ENCODE measurements at places on chromosomes 7 and 10.
A peak's percentile ranks its signal among the peaks of the same experiment; 100 is the strongest.

DNA sequence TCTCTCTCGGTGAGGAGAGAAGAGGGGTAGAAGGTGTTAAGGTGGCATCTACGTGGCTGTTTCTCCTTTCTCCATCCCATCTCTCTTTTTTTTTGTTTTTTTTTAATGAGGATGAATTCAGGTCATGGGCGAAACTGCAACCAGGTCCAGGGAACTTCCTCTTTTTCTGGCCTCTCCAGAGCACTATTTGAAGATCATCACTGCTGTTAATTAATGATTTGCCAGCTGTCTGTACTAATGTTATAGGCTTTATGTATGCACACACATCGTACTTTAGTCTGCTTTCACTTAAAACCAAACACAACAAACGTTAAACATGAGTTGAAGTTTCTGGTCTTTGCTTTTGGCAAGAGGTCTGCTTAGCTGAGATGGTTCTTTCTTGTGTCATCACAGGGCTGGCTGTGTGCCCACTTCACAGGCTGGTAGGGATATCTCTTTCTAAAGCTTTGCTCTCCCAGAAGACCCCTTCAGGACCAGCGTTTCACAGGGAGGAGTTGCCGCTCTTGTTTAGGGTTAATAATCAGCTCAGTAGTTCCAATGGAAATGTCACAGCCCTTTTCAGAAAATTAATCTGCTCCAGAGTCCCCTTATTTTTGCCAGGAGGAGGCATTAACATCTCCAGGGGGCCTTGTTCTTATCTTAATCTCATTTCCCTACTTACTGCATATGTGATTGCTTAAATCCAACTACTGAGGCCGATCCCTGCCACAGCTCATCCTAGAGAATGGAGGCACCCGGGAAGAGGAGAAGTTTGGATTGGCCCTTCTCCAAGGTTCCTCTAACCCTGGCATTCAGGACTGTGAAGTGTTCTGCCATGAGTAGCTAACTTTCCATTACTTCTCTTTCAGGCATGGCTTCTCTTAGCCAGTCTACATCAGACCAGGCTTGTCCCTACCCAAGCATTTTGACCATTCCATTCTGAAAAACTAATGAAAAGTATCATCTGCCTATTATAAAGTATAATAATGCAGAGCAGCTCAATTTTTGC is 273.9 kb upstream of the NFE2L3 start:
- DNase-seq, result no peak

DNA sequence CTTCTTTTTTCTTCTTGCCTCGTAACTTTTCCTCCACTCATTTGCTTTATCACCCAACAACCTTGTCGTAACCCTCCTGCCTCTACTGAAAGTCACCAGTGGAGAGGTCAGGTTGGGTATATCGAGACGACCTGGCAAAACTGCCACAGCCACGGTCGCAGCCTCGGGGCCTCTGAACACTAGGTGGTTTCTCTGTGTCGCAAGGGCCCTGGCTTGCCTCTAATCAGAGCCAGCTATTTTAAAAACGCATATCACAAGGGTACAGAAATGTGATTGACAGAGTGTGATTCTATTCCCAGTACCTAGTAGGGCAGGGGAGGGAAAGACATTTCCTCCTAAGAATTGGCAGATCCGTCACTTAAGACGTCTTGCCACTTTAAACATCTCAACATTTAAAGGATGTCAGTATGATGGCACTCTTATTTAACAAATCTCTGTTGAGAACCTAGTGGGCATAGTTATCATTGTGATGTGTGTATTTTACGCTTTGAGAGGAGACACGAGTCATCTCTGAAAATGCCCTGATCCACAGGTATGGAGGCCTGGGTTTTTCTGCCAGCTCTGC is 197.5 kb downstream of the ARHGAP21 start:
- DNase-seq, result no peak

DNA sequence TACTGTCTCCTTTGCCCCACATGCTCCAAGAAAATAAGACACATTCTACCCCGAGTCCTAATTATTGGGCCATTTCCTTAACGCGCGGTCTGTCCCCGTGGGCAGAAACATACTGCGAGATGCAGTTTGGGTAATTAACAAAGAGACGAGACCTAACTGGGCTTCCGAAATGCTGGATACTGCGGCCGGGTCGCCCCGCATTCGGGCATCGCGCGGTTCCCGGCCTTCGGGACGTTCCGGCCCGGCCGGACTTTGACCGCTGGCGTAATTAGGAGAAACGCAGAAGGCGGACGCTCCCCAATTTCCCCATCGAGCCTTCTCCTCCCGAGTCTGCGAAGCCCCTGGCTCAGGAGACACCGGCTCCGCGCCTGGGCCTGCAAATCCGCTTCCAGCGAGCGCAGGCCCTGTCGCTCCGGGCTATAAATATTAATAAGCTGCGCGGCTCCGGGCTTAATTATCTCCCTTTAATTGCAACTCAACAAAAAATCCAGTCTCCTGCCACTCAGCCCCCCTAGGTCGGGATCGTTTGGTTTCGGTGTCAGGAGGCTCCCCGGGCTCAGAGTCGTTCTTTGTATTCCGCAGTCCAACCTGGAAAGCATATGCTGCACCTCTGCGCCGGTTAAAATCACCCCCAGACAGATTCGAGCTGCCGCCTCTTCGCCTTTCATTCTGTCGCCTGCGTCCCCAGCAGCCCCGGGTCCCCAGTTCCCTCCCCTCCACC is 131.5 kb downstream of the SPAG6 start:
- peak; percentile 49 for DNase-seq

DNA sequence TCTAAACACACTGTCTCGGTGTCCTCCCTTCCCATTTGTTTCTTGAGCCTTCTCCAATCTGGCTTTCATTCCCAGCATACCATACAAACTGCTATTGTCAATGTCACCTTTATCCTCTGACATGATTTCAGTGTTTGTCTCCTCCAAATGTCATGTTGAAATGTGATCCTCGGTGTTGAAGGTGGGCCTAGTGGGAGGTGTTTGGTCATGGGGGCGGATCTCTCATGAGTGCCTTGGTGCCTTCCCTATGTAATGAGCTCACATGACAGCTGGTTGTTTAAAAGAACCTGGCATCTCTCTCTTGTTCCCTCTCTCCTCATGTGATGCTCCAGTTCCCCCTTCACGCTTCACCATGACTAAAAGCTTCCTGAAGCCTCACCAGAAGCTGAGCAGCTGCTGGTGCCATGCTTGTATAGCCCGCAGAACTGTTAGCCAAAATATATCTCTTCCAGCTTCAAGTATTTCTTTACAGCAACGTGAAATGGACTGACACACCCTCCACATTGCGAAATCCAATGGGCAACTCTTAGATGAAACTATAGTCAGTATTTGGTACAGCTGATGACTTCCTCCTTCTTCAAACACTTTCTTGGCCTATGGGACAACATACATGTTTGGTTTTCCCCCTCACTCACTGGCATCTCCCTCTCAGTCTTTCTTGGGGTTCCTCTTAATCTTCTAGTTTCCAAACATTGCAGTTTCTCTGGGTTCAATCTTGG is 27.8 kb downstream of the RNLS start:
- no peak for DNase-seq

DNA sequence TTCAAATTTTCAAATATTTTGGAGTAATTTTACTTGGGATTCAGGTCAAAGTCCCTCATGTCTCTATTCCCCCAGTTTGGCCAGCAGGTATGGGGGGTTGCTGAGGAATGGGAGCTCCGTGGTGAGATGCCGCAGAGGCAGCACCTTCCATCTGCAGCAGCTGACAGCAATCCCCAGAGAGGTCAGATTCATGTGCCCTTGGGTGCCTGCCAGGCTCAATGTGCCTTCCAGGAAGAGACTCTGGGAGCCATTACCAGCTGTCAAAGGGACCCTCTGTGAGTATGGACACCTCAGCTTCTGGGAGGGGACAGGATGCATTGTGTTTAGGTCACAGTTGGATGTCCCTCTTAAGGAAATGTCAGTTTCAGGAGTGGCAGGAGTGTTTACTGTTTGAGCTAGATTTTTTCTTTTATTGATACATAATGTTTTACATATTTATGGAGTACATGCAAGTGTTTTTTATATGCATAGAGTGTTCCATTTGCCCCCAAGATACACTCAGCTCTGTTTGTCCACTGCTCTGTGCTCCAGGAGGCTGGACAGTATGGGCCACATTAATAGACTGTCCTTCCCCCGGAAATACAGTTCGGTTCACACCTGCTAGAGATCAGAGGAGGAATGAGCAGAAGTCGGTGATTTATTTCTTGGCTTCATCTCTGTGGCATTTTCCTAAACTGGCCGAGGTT is 75.3 kb upstream of the GRB10 start:
- DNase-seq, result no peak

DNA sequence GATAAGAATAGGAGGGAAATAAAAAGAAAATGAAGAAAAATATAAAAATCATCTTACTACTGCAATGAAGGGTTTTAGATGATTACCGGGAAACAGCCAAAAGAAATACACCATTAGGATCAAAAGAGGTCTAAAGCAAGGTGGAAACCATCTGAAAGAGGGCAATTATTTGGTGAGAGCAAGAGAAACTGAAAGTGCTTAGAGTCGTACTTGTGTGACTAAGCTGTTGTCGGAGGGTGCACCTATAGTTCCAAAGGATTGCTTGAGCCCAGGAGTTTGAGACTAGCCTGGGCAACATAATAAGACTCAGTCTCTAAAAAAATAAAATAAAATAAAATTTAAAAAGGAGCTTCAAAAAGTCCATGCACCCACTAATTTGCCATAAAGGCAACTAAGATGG is 169.5 kb downstream of the DKK1 start:
- no peak for DNase-seq

- no peak for DNase-seq
Measured at GRCh38 chr10:101364721-101365120, 10.8 kb downstream of the BTRC start.

- no peak for DNase-seq
Measured at GRCh38 chr7:67380858-67381257, 384.2 kb downstream of the TYW1 start.

DNA sequence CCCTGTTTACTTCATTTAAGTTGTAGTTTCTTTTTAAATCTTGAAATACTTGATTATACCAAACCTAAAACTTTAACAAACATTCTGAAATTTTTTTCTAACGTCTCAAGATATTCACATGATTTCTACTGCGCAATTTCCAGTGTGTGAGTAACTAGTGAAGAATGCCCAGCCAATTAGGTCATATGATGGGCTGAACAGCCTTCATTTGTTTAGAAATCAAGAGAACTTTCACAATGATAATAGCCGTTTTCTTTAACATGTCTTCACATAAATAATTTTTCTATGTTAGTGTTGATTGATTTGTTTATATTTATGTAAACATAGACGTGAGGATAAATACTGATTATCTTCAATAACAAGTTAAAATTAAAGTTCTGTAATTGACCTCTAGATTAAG is 21.8 kb downstream of the STAM start:
- DNase-seq, result no peak

DNA sequence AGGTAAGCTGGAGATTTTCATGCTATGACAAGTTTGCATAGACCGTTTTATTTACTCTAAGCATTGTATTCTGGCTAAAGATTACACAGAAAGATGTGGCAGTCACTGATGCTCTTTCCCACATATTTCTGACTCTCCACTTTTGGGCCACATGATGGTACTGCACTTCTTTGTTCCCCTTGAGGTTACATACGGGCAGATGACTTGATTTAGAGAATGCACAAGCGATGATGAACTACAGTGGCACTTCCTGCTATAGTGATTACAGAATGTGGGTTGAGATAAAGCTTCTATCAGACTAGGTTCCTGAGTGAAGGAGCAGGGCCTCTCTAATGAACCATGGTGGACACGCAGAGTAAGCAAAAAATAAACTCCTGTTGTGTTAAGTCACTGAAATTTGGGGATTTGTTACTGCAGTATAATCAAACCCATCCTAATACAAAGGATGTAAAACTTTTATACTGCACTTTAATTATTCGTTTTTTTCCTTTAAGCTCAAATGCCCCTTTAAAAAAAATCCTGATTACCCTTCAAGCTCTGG is 177.9 kb downstream of the TAX1BP1 start:
- no peak for DNase-seq

DNA sequence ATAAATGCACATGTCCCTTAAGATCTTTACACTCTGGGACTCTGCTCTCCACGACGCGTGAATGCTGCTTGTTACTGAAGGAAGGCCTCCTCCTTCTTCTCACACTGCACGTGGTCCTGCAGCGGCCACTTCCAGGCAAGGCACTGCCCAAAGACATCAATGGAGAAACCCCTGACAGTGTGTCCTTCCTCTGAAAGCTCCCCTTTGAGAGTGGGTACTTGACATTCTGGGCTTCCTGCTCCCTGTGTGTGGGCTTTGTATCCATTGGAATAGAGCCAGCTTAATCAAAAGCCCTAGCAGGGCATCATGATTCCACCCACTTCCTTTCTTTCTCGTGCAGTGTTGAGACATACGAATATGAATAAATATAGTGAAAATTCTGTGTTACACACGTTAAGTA is 69.7 kb upstream of the STK17A start:
- no peak for DNase-seq

DNA sequence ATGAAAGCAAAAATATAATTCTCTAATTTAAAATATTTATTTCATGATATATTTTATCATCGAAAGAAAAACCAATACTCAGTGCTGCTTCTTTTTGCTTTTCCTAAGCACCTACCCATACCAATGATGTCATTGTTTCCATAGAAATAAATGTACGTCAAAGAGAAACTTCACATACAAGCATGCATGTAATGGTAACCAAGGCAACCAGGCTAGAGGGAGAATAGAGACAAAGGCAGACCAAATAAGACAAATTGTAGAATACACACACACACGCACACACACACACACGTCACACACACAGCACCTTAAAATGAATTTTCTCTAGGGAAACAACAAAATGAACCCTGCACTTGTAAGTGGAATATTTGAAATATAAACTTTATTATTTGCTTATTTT is 75.5 kb downstream of the MACC1 start:
- DNase-seq, result no peak

GRCh38 chr10:16853201-16853600 is 36.0 kb upstream of the RSU1 start:
- no peak for DNase-seq

GRCh38 chr7:17863809-17864143 is 76.5 kb downstream of the SNX13 start:
- DNase-seq, result no peak

Data from neuronal stem cell (in vitro differentiated cells).